ENCODE measurements at places on chromosomes 2 and 18.

- no peak for DNase-seq
Observed at GRCh38 chr2:148613231-148614013, 31.1 kb upstream of the EPC2 start.

- DNase-seq: no peak
Observed at GRCh38 chr2:157302492-157303099, 23.0 kb downstream of the ERMN start.

DNA sequence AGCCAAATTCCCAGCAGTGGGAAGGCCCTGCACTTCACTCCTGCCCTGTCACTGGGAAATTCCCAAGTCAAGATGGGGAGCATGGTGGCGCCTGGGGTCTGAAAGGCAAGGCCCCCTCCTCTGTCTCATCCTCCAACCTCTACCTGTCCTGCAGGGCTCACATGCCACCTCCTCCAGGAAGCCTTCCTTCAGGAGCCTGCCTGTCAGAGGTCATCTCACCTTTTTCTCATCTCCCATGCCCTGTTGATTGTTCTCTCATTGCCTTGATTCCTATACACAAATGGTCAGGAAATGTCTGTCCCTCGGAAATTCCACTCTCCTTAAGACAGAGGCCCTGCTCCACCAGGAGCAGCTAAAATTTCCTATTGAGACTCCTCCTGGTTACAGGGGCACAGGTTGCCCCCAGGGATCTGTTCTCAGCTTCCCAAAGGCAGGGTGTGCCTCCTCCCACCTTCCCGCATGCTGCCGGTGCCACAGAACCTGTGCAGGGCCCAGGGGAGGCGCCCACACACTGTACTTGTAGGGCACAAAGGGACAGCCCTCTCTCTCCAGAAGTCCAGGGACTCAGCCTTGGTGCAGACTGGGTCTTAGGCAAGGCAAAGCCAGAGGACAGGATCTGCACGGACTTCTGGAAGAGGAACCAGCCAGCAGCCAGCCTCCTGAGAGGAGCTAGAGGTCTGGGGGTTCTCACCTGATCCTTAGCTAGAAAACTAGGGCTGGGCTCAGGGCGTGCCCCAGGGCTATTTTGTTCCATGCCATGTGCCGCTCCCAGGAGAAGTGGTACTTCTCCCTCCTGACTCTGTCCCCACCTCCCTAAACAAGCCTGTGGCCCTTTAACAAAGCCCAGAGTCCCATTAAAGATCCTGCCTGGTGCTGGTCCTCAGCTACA lies 12.9 kb downstream of the HES6 start:
- DNase-seq: no peak

GRCh38 chr2:70959851-70960832 lies 18.3 kb upstream of the ANKRD53 start:
- DNase-seq: no peak

DNA sequence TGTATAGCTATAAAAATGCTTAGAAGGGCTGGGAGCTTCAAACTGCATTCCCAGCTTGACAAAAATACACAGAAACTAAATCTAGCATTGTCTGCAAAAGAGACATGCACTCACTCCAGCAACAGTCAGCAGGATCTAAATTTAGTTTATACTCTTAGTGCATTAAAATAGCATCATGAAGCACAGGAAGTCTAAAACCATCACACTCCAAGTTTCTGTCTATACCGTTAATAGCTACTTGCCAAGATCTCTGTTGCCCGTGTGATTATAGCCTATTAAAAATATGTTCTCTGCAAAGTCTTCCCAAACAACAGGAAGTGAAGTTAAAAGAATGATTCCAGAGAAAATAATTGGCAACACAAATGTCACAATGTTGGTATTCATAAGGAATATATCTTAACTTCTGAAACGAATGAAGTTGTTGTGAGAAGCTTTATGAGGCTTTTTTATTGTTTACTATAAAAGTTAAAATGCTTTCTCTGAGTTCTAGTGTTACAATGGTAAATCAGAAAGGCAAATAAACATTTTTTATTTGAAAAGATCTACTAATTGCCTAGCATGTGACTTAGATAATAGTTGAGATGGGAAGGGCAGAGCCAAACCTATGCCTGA lies 184.2 kb downstream of the ZNF385B start:
- DNase-seq: no peak

- no peak for DNase-seq
Observed at GRCh38 chr2:111118981-111119821, 1.5 kb upstream of the BCL2L11 start.

DNA sequence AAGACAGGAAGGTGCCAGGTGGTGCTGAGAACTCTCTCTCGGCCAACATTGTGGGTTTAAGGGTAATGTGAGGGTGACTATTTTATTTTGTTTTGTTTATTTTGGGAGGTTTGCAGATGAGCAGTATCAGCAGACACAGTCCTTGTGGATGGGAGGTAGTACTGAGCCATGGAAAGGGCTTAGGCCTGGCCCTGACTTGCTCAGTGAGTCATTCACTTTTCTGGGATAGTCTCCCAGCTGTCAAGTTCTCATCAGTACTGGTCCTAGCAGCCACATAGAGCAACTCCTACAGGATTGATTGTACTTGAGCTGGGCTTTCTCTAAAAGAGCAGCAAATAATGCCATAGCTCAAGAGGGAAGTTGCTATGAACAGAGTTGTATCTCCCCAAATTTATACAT lies 175.2 kb downstream of the LOXHD1 start:
- no peak for DNase-seq

GRCh38 chr2:201242571-201243277 lies 17.6 kb upstream of the CASP8 start:
- no peak for DNase-seq

- DNase-seq: no peak
Observed at GRCh38 chr2:137168552-137168951, 403.2 kb downstream of the THSD7B start.

GRCh38 chr2:74491648-74492544 lies 7.5 kb downstream of the LBX2 start:
- no peak for DNase-seq

- DNase-seq: no peak
Observed at GRCh38 chr2:241894681-241895426, 25.3 kb downstream of the RTP5 start.

- DNase-seq: no peak
Observed at GRCh38 chr2:154706660-154707059, 8.2 kb downstream of the KCNJ3 start.

GRCh38 chr2:175205523-175205922 lies 24.0 kb upstream of the ATP5MC3 start:
- no peak for DNase-seq

DNA sequence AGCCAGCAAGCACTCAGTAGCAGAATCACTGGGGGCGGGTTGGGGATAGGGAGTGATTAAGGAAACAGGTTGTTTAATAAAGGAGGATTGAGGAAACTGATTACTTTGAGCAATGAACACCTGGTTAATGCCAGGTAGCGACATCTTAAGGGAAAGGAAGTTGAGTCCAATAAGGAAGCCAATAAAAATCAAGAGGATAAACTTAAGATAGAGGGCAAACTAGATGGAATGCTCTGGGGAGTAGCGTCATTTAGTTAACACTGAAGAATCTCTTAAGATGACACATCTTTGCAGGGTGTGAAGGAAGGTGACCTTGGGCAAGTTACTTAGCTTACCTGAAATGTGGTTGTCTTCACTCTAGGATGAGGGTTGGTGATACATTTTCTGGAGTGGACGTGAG lies 242.7 kb downstream of the PRKCE start:
- DNase-seq: no peak

DNA sequence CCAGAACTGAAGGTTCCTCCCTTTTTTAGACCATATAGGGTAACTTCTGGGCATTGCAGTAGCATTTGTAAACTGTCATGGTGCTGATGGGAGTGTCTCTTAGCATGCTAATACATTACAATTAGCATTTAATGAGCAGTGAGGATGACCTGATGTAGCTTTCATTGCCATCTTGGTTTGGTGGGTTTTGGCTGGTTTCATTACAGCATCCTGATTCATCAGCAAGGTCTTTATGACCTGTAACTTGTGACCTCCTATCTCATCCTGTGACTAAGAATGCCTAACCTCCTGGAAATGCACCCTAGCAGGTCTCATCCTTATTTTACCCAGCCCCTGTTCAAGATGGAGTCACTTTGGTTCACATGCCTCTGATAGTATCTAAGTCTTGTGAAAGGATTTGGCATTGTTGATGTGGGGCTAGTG lies 159.0 kb downstream of the TMX3 start:
- no peak for DNase-seq

DNA sequence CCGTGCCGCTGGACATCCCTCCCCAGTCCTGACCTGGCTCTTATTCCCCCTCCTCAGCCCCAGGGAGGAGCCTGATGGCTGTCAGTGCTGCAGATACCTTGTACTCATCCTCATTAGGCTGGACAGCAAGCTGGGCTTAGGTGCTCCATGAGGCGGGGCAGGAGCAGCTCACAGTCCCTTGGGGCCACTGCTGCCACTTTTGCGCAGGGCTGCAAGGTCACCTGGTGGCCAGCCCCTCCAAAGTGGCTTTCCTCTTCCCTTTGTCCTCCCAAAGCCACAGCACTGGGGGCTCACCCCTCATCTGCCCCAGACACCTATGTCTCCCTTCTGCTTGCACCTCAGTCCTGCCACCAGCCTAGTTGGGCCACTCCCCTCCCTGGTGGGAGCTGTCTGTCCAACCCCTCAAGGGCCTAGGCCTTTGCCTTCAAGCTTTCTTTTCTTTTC lies 60.8 kb downstream of the FAM168B start:
- no peak for DNase-seq

- DNase-seq: no peak
Observed at GRCh38 chr18:69636529-69637301, 236.0 kb downstream of the DOK6 start.

DNA sequence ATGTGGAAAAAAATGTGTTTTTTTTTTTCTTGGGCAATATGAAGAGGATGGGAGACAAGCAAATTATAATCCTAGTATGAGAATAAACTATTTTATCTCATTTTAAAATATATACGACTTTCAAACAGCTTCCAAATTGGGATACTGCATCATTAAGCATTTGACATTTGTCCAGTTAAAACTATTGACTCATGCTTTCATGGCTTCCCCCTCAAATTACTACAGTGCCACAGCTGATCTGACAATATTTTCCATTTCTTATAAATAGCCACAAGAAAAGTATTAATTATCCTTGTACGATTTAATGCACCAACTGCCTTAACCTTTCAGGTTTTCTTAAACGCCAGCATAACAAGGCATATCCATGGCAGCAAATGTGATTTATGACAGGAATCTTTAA lies 1134.8 kb upstream of the ZEB2 start:
- no peak for DNase-seq

DNA sequence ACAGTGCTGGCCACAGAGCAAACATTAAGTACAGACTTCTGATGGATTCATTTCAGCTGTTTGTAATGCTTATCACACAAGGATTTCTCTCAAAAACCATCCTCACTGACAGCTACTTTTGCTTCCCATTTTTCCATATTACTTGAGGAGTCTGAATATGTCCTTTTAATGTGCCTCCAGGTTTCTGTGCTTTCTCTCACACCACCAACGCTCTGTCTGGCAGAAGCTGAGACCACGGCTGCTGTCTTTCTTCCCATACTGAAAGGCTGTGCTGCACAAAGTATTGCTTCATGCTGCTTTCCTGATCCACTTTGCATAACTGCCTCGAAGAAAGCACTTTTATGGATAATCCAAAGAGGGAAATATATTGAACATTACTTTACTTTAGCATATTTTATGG lies 312.1 kb upstream of the ZEB2 start:
- no peak for DNase-seq

DNA sequence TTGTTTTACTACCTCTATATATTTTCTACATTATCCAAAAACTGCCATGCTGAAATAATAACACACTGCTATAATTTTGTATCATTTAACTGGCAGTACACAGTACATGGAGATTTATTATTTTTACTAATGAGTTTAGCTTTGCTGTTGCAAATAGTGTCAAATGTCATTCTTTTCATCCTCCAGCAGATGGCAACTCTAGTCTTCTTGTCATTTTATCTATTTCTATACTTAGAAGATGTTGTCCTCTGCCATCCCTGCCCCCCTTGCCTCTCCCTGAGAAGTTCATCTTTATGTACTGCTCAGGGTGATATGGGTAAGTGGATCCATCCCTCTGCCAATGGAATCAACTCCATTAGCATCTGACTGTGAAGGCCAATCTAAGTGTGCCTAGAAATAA lies 21.7 kb upstream of the LRRTM1 start:
- no peak for DNase-seq

GRCh38 chr2:20150806-20151571 lies 73.9 kb downstream of the SDC1 start:
- DNase-seq: no peak

DNA sequence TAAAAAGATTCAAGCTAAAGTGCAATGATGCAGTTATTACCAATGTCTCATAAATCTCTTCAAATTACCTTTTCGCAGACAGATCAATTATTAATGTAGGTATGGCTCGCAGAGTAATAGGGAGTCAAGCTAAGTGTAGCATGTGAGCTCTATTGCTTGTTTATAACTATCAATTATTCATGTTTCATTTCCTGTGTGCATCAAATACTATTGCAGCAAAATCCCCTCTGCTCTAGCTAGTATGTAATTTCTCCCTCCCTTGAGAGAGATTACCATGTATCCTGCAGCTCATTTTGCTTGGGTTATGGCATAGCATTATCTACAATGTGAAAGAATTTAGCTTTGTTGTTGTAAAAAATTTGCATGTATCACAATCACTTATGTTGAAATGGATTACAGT lies 65.6 kb upstream of the SCN1A start:
- no peak for DNase-seq

DNA sequence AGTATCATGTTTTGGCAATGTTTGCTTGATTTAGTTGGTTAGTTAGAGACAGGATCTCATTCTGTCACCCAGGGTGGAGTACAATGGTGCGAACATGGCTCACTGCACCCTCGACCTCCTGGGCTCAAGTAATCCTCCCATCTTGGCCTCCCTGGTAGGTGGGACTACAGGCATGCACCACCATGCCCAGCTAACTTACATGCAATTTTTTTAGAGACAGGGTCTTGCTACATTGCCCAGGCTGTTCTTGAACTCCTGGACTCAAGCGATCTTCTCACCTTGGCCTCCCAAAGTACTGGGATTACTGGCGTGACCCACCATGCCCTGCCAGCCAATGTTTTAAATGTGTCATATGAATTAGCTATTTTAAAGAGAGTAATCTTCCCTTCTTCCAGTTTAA lies 16.3 kb upstream of the CDKL4 start:
- no peak for DNase-seq

- DNase-seq: no peak
Observed at GRCh38 chr18:55477860-55478581, 110.0 kb downstream of the TCF4 start.

DNA sequence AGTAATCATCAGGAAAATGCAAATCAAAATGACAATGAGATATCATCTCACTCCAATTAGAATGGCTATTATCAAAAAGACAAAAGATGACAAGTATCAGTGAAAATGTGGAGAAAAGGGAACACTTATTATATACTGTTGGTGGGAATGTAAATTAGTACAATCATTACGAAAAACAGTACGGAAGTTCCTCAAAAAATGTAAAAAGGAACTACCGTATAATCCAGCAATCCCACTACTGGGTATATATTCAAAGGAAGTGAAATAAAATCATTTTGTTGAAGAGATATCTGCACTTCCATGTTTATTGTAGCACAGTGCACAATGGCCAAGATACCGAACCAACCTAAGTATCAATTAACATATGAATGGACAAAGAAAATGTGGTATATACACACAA lies 52.4 kb upstream of the TEX51 start:
- DNase-seq: no peak

GRCh38 chr18:10995550-10995949 lies 153.8 kb downstream of the PIEZO2 start:
- no peak for DNase-seq

- DNase-seq: no peak
Observed at GRCh38 chr18:54807303-54807702, 21.0 kb upstream of the RAB27B start.
